Stimulated activated CD8-positive, alpha-beta memory T cell treated with anti-CD3 and anti-CD28 coated beads, Interleukin-7, amount 100 ng/mL, for 1 hour (primary cell): ENCODE measurements at places on chromosomes 2 and 18.

GRCh38 chr2:55604027-55604565 lies 13.3 kb downstream of the PPP4R3B start:
- no peak for DNase-seq

DNA sequence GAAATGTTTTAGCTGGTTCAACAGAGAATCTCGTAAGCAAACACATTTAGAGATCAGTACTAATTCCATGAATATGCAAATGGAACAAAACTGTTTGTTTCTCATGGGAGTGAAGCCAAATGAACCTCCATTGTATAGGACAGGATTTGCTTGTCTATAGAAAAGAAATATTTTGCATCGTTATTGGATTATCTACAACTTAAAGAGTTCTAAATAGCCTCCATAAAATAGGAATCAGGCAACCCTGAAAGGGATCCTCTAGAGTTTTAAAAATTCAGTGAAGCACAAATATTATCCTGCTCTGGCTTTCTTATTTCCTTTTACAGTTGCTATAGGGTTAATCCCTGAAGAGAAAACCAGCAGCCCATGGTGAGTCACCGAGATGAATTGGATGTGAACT lies 378.4 kb upstream of the NRXN1 start:
- no peak for DNase-seq

GRCh38 chr2:112949456-112949855 lies 28.4 kb upstream of the IL36G start:
- no peak for DNase-seq

GRCh38 chr18:24611075-24611474 lies 150.6 kb downstream of the HRH4 start:
- no peak for DNase-seq

DNA sequence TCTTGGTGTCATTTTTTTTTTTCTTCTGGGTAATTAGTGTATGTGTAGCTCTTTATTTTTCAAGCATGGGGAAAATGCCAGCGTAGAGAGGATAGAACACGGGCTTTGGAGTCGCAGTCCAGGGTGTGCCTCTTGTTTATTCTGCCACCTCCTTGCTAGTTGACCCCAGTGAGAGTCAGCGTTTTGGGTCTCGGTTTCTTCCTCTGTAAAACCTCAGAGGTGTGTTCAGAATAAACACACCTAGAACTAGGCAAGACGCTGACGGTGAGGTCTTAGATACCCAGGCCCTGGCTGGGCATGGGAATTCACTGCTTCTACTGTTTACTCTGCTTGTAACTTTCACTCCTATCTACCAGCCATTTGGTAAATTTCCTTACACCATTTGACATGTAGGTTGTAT lies 41.8 kb downstream of the ASAP2 start:
- no peak for DNase-seq

DNA sequence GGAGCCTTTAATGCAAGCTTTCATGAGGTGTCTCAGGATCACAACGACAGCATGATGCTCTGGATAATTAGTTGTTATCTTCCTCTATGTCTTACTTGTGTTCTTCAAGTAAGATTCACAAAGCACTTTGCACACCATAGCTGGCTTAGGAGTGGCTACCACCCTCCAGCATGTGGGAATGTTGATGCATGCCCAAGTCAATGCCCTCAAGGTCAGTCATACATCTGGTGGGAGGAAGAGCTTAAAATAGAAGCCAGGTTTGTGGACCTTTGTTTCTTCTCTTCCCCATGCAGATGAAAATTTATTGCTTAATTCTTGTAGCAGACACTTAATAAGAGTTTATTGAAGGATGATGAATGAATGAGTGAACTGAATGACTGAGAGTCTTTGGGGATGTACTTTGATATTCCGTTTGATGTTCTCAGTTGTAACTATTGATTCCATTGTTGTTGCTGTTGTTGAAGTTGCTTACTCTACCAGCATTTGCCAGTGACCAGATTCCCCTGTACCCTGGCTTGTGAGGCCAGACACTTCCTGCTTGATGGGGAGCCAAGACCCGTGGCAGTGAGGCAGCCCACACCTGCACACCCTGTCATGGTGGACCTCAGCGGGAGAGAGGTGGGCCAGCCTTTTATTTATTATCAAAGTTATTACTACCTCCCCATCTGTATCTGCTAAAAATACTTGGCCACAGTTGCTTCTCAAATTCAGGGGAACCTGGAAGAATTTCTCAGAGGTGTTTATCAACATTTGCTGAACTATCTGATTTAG lies 137.8 kb downstream of the LAMA3 start:
- DNase-seq = no peak

- DNase-seq = no peak
Observed at GRCh38 chr2:223613017-223613950, 11.1 kb upstream of the SCG2 start.

DNA sequence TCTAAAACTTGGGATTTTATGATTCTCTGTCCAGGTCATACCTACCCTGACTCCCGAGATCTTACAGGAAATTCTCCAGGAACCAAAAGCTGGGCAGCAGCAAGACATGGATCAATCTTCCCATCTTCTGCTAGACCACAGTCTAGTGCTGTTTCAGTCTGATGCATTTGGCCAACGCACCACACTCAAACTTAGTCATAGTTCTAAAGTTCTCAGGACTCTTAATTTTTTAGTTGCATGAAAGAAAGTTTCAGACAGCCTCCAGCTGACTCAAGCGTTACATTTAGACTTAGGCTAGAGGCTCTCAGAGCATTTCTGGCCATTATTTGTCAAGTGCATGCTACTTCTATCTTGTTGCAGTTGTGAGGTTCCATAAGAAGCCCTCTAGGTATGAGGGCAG lies 230.1 kb upstream of the CCDC150 start:
- no peak for DNase-seq

- peak; percentile 23 for DNase-seq
Observed at GRCh38 chr2:36800381-36800780, 103.9 kb downstream of the VIT start.

DNA sequence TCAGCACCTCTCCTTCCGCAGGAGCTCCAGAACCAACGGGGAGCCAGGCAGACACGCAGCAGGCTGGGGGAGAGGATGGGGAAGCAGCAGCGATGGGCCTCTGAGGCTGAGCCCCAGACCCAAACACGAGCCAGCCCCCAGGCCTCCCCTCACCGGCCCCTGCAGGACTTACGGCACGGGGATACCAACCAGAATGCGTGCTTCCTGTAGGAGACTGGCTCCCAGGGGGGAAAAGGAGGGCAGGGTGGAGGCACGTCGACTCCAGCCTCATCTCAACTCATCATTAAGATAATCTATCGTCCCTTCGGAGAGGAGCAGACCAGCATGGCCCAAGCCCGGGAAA lies 495.1 kb upstream of the MYT1L start:
- no peak for DNase-seq

GRCh38 chr2:60119778-60120177 lies 433.7 kb downstream of the BCL11A start:
- DNase-seq = no peak

GRCh38 chr2:128379021-128380015 lies 60.6 kb upstream of the HS6ST1 start:
- no peak for DNase-seq

DNA sequence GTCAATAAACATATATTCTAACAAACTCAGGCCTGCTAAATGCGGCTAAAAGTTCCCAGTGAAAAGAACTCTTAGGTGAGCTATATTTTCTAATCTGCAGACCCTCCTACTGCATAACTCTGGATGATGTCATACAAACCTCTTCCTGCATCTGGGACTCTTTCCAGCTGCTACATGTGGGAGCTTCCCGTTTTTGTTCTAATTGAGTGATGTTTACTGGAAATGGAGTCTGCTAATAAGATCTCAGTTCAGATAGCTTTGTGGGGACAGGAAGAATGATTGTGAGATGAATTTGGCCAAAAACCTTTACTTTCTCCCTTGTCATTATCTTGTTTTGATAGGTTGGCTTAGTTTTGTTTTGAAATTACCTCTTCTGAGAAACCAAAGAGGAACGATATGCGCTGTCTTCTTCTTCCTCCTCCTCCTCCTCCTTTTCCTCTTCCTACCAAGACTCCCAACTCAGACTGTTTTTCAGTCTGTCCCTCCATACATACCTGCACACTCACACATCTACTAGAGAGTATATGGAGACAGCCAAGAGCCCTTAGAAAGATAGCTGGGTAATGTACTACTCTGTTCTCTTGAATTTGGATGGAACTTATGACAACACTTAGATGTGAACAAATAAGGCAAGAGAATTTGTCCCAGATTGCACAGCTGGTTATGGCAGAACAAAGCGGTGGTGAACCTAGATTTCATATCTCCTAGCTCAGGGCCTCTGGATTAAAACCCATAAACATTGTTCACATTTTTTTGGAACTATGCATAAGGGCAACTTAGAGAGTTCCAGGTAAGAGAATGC lies 39.8 kb upstream of the AAK1 start:
- no peak for DNase-seq

DNA sequence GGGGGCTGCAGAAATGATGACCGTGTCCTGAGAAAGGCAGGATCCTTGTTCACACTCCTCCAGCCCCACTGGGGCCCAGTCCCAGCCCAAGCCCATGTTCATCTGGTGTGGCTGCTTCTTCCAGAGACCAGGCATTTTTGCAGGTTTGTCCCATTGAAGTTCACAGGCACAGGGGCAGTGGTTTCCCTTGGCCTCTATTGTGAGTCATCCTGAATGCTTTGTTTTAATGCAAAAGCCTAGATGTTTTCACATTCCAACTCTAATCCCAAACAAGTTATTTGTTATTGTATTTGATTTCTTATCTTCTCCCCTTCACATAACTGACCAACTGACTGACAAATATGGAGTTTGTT lies 426.4 kb upstream of the ID2 start:
- no peak for DNase-seq

- no peak for DNase-seq
Observed at GRCh38 chr18:42734520-42734919, 381.0 kb downstream of the RIT2 start.

- DNase-seq = no peak
Observed at GRCh38 chr2:201860636-201861066, 54.3 kb downstream of the CDK15 start.

DNA sequence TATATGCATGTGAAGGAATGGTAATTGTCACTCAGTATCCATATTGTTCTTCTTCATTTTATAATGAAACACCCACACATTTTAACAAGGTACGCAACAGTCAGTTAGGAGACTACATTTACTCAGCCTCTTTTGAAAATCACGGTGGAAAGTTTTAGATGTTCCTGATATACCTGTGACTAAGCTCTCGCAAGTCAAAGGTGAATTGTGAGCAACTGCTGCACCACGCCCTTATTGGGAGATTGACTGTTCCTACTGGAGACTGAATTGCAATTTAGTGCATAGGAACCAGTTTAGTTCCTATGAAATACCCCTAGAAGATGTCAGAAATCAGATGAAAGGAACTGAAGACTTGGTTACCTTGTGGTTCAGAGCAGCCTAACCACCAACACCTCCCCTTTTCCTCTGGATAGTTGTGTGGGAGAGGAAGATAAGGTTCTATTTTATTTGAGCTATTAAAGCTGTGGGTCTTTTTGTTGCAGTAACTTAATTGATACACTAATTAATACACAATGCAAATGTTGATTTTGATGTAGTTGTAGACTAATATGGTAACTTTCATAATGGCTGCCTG lies 1280.5 kb upstream of the CDH2 start:
- DNase-seq = no peak

DNA sequence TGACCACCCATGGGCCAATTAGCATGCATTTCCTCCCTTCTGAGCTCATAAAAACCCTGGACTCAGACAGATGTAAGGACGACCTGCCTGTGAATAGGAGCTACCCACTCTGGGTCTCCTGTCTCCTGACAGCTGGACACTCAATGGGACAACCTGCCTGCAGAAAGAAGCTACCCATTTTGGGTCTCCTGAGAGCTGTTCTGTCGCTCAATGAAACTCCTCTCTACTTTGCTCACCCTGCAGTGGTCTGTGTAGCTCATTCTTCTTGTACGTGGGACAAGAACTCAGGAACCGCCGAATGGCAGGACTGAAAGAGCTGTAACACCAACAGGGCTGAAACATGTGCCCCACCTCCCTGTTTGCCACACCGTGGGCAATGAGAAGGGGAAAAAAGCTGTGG lies 60.3 kb upstream of the DYNC1I2 start:
- no peak for DNase-seq

DNA sequence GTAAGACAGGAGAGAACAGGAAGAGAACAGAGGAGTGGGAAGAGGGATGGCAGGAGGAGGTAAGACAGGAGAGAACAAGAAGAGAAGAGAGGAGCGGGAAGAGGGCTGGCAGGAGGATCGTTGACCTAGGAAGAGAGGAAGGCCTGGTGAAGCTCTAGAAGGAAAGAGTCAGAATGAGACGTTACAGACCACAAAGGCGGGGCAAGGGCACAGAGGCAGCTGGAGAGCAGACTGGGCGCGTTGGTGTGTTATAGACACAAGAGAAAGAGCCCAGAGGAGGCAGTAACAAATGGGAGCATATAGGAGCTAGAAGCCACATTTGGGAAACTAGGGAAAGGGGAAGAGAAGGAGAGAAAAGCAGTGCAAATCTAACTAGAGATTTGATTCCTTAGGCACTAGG lies 26.6 kb downstream of the PTRHD1 start:
- DNase-seq = no peak

- no peak for DNase-seq
Observed at GRCh38 chr2:86468162-86469033, 27.2 kb downstream of the KDM3A start.

- no peak for DNase-seq
Observed at GRCh38 chr18:57854726-57855125, 51.6 kb upstream of the ATP8B1 start.

- DNase-seq = no peak
Observed at GRCh38 chr2:169468841-169469240, 10.5 kb upstream of the BBS5 start.

- no peak for DNase-seq
Observed at GRCh38 chr2:72134408-72134996, 13.2 kb downstream of the CYP26B1 start.

GRCh38 chr2:195575016-195575415 lies 82.0 kb upstream of the SLC39A10 start:
- no peak for DNase-seq

DNA sequence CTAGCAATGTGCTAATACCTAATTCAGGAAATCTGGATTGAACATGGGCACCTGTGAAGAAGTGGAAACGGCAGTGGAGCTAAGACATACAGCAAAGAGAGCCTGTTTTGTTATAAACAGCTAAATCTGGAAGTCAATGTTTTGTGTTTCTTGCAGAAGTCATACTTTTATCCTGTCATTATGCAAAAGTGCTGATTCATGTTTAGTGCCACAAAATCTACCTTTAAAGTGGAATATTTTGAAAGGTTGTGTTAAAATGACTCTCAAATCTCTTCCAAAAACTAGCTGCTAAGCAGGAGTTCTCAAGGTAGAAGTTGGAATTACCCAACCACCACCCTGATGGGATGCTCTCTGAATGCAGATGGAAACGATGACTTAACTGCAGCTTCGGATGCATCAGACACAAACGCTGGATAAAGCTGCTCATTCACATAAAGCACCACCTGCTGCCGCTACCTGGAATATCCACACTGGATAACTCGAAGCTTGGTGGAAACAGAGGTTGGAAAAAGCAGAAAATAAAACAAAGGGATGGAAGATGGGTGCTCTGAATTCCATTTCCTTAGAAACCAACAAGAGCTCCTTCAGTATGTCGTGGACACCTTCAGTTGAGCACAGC lies 132.6 kb upstream of the ZNF236 start:
- DNase-seq = no peak
